ENCODE measurements at places on chromosomes 13 and 19.

DNA sequence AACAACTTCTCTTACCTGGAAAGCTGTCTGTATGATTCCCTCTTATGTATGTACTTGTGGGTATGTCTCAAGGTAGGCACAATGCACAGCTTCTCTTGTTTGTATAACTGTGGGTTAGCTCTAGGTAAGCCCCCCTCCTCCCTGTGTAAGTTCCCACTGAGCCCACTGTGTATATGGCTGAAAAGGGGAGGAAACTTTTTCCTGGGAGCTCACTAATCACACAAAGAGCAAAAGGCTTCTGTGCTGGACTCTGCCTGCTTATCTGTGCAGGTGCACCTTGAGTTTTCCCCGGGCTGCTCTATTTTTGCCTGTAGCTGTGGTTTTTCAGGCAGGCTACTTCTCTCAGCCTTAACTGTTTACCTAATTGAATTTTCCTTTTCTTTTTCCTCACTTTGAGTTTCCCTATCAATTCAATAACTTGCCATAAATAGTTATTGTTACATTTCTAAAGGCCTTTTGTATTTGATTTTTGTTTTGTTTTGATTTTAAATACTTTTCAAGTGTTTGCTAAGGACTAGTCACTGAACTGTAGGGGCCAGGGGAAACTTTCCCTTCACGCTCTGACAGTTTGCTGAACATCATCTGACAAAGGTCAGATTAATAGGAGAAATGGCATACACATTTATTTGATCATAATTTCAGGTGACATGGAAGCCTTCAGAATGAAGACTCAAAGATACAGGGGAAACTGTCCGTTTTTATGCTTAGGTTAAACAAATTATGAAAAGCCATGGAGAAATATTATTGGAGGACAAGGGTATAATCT is 423.5 kb upstream of the ATXN8OS start:
- DNase-seq, result no peak

GRCh38 chr13:101930331-101930730 is 471.5 kb downstream of the FGF14 start:
- DNase-seq, result no peak

- peak; percentile 66 for DNase-seq
Observed at GRCh38 chr19:48391100-48392005, at the start of gene KDELR1. Gene KDELR1, minus strand, starts transcription at chr19:48391551. Its CDS starts 193 bp downstream, at chr19:48391358.

DNA sequence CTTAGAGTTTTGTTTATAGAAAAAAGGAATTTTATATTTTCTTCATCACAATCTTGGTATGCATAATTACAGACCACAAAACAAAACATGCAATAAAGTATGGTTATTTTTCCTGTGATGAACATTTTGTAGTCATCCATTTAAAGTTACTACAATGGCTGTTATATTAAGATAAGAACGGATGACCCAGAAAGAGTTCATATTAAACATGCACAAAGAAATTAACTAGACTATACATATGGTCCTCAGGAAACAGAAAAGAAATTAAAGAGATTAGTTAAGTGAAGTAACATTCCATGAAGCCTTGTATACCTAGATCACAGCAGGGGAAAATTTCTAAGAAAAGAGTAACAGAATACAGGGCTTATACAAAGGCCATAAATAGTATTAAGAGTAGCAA is 36.8 kb downstream of the RBM26 start:
- DNase-seq, result no peak

DNA sequence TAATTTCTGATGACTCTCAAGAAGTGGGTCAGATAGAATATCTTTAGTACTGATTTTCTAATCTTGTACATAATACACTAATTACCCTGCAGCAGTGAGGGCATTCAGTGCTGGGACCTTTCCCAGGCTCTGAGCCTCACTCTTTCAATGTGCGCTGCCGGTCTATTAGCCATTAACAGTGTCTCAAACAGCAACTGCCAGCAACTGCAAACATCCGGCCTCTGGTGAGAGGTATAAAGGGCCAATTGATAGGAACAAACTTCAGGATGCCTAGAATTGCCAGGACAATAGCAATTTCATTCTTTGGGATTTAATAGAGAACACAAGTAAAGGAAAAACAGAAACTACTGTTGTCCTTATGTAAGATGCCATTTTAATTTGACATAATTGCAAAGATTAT is 604.4 kb upstream of the SPRY2 start:
- no peak for DNase-seq

DNA sequence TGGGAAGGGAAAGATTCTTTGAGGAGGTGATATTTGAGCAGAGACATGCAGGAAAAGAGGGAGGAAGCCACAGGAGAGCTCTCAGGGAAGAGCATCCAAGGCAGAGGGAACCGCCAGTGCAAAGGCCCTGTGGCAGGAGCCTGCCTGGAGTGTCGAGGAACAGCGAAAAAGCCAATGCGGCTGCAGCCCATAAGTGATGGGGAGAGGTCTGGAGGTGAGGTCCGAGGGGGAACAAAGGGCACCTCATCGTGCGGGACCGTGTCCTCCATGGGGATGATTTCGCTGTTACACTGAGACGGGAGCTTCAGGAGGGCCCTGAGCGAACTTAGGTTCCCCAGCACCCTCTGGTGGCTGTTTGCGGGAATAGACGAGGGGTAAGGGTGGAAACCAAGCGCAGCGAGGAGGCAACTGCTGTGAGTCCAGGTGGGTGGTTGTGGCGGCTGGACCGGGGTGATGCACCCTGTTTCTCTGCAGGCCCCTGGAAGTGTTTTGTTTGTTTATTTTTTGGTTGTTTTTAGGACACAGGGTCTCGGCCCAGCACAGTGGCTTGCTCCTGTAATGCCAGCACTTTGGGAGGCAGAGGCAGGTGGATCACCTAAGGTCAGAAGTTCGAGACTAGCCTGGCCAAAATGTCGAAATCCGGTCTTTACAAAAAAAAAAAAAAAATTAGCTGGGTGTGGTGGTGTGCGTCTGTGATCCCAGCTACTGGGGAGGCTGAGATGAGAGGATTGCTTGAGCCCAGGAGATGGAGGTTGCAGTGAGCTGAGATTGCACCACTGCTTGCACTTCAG is 5.9 kb upstream of the EHD2 start:
- DNase-seq, result peak; percentile 71

- no peak for DNase-seq
Observed at GRCh38 chr19:58570770-58571574, 2.2 kb downstream of the MZF1 start.

- DNase-seq, result no peak
Observed at GRCh38 chr19:31408460-31409124, 59.4 kb upstream of the TSHZ3 start.

DNA sequence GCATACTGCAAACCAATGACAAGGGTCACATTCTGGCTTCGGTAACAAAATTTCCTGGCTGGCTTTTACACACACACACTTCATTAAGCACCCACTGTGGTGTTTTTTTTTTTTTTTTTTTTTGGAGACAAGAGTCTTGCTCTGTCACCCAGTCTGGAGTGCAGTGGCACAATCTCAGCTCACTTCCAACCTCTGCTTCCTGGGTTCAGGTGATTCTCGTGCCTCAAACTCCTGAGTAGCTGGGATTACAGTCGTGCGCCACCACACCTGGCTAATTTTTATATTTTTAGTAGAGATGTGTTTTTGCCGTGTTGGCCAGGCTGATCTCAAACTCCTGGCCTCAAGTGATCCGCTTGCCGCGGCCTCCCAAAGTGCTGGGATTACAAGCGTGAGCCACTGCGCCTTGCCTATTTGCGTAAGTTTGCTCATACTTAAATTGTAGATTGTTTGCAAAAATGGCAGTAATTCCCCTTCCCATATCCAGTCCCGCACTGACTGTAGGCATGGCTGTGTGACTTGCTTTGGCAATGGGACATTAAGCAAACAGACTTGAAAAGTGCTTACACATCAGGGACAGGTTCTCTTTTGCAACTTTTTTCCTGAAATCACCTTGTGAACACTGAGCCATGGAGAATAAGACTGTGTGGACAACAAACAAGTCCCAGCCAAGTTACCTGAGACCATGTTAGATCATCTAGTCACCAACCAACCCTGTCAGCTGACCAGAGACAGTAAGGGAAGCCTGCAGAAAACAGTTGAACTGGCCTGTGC is 42.1 kb upstream of the EBPL start:
- peak; percentile 17 for DNase-seq

- no peak for DNase-seq
Observed at GRCh38 chr19:29851769-29852521, 40.2 kb downstream of the CCNE1 start.

- DNase-seq, result no peak
Observed at GRCh38 chr13:107516517-107516916, 698.8 kb downstream of the LIG4 start.

- DNase-seq, result no peak
Observed at GRCh38 chr13:99357131-99357596, 50.0 kb upstream of the GPR183 start.

DNA sequence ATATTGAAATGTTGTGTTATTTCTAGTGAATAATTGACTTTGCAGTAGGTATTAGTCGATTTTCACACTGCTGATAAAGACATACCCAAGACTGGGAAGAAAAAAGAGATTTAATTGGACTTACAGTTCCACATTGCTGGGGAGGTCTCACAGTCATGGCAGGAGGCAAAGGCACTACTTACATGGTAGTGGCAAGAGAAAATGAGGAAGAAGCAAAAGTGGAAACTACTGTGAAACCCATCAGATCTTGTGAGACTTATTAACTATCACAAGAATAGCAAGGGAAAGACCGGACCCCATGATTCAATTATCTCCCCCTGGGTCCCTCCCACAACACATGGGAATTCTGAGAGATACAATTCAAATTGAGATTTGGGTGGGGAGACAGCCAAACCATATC is 9.9 kb upstream of the C5AR2 start:
- no peak for DNase-seq

GRCh38 chr19:2340496-2341243 is 12.2 kb downstream of the SPPL2B start:
- DNase-seq, result no peak

DNA sequence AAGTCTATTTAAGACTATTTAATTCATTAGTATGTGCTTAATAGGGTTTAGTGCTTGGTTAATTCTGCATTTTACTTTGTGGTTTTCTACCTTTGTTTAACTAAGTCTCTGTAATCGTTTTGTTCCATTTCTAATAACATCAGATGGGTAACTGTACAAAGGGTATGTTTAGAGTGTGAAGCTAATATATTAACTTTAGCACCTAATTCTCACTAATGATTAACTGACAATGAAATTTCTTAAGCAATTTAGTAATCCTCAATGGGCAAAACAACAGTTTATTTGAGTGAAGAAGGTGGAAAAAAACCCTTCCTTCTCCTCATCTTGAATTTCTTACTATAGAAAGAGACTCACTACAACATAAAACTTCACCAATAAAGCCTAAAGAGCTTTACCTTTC is 448.1 kb upstream of the MIR17HG start:
- DNase-seq, result no peak

DNA sequence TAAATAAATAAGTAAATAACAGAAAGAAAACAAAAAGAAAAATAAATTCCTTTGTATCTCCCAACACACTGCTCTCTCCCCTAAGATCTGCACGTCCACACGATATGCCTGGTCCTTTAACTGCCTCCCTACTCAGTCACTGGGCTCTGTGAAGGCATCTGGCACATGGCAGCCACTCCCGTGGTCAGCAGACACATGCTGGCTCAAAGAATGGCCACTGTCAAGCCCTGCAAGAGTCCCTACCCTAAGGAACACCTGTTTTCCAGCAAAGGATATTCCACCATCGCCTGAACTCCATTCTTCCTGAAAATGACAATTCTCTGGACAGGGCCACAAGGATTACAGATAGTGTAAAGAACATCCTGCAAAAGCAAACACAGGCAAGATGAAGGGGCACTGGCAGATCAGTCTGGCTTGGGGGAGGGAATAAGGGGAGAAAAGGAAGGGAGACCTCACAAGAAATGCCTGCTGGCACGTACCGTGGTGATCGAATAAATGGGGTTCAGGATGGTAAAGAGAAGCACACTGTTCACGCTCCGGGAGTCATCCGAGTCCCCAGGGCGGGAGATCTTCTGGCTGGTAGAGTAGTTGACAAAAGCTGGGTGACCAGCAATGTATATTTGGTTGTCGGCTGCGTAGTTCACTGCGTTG is 4.3 kb downstream of the HNRNPL start:
- peak; percentile 59 for DNase-seq

DNA sequence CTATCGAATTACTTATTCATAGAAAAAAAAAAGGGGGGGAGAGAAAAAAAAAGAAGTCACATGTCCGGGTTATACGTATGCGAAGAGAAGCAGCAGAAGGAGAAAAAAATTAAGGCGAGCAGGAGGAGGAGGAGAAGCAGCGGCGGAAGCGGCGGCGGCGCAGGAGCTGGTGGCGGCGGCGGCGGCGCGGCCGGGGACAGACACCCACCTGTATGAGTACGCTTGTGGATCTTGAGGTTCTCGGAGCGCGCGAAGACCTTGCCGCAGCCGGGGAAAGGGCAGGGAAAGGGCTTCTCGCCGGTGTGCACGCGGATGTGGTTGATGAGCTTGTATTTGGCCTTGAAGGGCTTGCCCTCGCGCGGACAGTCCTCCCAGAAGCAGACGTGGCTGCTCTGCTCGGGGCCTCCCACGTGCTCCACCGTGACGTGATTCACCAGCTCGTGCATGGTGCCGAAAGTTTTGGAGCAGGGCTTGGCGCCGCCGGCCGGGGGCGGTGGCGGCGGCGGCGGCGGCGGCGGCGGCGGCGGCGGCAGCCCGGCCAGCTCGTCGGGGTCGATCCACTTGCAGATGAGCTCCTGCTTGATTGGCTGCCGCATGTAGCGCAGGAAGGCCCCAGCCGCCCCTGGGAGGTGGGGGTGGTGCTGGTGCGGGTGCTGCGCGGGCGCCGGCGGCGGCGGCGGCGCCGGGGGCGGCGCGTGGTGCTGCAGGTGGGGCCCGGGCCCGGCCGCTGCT is 1.5 kb downstream of the ZIC5 start:
- no peak for DNase-seq

DNA sequence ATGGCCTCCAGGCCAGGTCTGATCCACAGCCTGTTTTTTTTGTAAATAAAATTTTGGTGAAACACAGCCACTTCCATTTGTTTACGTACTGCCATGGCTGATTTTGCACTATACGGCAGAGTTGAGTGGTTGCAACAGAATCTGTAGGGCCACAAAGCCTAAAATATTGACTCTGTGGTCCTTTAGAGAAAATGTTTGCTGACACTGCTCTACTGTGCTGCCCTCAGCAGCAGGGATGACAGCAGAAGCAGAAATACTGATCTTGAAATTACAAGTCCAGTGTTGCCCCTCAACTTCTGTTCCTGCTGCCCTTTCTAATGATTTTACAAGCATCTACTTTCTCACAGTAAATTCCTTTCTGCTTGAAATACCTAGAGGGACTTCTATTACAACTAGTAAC is 245.2 kb downstream of the RGCC start:
- no peak for DNase-seq

GRCh38 chr13:48531416-48532255 is 1.2 kb downstream of the RCBTB2 start:
- DNase-seq, result no peak

DNA sequence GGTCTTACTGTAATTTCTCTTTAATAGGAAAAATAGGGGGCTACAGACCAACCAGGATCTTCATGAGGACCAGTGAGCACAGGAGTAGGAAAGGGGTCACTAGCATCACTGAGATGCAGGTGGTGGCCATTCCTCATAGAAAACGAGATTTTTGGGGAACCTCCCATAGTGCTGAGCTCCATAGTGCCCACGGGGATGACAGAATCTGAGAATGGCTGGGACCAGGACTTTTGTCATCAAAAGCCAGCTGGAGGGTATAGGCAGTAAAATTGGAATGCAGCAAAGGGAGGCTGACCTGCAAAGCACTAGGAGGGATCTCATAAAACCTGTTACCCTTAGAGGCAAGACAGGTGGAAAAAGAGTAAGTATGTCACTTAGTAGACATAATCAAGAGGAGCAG is 28.4 kb upstream of the CEACAM21 start:
- no peak for DNase-seq
